ENCODE measurements at places on chromosomes 1 and 21.

DNA sequence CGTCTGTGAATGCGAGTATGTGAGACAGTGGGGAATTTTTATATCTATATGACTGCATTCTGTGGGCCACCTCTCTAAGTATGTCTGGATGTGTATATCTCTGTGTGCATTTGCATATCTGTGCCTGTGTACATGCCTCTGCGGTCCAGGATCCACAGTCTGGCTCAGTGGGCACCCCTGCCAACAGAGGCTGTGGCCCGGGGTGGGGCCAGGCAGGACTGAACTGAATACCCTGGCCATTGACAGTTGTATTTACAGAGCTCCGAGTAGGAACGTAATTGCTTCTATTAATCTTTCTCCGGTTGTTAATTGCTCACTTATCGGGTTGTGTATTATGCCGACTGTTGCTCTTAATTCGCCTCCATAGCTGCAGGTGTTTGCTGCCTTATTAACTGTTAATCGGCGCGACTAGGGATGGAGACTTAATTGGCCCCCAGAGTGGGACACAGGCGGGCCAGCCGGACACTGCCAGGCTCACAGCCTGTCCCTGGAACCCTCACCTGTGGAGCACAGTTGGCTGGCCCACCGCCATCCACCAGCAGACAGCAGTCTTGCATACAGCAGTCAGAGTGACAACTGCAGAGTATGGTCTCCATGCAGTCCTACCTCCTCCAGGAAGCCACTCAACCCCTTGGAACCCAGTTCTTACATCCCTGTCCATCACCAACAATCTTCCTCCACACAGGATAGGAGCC lies 22.4 kb upstream of the ADGRB2 start:
- no peak for DNase-seq

GRCh38 chr1:5220821-5221220 lies 566.4 kb downstream of the AJAP1 start:
- no peak for DNase-seq

GRCh38 chr1:77590651-77591050 lies 91.8 kb downstream of the ZZZ3 start:
- DNase-seq = no peak

GRCh38 chr21:36803816-36804439 lies 105.0 kb downstream of the SIM2 start:
- no peak for DNase-seq

DNA sequence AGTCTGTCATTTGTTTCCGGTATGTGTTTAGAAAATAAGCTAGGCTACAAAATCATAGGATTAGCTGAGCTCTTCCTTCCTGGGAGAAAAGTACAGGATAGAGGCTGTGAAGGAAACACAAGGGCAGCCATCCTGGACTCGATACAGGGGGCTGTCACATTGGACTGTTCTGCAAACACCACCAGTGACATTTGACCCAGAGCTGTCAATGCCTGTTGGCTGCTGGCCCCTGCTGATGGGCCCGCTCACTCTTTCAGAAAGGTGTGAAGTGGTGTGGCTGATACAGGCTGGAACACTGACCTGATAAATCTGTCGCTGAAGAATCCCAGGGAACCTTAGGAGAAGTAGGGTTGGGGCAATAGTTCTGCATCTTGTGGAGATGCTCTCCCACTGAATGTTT lies 183.1 kb downstream of the RHOU start:
- DNase-seq = no peak

DNA sequence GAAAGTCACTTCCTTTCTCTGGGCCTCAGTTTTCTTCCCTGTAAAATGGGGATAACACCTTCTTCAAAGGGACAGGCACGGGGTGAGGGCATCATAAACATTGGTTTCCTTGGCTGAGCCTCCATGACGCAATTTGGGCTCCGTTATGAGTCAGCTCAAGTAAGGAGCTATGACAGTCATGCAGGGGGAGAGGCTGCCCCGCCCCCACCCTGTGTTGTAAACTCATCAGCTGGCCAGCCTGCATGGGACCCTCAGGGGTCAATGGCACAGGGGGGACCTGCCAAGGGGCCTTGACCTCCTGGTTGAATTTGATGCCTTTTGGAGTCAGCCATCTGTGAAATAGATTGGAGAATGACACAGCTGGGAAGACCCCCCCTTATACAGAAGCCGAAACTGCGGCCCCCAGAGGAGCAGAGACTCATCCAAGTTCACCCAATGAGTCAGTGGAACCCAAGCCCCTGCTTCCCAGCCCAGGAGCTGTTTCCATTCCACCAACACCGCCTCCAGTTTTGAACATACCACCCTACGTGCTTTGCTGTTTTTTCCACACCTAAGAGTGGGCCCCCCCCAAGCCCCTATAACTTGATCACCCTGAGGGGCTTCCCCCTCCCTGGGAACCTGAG lies 36.8 kb upstream of the RUNX3 start:
- DNase-seq = peak; percentile 90

DNA sequence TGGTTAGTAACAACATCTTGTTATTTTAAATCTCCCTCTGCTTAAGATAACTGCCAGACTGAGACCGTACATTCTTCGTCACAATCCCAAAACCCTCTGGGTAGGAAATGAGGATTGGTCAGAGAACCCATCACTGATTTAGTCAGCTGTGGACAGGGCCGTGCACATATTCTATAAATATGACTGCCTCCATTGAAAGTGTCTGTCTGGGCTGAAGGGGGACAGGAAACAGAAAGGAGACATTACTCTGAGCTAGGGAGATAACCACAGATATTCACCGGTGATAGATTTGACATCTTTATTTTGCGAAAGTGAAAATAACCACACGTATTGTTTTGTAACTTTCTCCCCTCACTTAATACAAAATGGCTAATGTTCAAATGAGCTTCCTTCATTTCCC lies 36.9 kb upstream of the ST6GALNAC5 start:
- no peak for DNase-seq

- no peak for DNase-seq
These were observed 856 bp downstream of the FDPS start for GRCh38 chr1:155309423-155310021.

- no peak for DNase-seq
These were observed 37.9 kb downstream of the HLX start for GRCh38 chr1:220917101-220917500.

DNA sequence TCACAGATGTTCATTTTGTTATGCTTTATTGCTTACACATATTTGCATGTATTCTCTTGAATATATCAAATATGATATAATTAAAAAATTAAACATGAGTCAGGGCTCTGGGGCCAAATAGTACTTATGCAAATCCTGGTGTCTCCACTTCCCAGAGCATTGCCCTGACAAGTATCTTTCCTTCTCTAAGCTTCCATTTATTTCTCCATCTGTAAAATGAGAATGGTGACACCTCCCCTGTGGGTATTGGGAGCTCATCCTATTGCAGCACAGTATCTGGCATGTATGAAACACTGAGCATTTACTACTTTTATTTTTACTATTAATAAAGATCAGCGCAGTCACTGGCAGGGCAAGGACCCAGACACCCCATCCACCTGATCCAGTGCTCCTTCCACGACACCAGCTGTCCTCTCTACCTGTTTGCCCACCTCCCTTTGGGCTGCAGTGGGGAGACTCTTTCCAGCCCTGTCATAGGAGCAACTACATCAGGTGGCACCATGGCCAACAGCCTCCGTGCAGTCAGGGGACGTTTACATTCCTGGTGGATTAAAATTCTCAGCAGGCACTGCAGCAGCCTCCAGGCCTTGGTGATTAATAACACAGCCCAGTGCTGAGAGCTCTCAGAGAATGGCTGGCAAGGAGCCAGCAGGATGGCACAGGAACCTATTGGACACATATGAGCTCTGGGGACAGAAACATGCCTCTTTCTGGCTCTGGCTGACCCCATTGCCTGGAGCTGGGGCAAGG lies 113.0 kb downstream of the DMRTB1 start:
- no peak for DNase-seq

DNA sequence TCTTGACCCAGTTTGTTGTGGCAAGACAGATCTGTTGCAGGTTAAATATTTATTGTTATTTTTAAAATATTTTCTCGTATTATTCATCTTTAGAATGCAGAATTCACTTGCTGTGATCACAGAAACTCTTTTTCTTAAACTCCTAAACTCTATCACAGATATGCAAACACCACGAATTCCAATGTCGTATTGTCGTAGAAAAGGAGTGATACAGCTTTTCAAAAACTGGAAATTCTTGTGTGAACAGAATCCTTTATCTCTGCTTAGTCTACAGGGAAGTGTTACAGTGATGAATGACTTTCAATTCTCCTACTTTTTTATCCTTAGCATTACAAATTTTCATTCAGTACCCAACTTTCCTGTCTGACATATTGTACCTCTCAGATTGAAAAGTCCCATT lies 1329.5 kb upstream of the B3GALT2 start:
- DNase-seq = no peak

DNA sequence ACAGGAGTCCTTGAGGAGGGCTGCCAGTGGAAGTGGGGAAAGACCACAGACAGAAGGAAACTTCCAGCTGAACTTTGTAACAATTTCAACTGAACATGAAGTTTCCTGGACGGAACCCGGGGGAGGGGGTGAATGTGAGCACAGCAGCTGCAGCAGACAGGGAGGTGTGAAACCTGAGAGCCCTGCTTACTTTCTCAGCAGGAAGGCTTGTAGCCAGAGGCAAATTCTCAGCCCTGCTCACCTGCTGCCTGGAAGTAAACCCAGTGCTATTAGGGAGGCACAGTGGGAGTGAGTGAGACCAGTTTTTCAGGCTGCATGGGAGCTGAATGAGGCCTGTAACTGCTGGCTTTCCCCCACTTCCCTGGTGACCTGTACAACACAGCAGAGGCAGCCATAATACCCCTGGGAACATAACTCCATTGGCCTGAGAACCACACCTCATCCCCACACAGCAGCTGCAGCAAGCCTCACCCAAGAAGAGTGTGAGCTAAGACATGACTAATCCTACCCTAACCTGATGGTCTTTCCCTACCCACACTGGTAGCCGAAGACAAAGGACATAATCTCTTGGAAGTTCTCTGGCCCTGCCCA lies 9.6 kb upstream of the SPRR2F start:
- DNase-seq = no peak

- no peak for DNase-seq
These were observed 172.6 kb upstream of the ADAMTS5 start for GRCh38 chr21:27139526-27139925.

- no peak for DNase-seq
These were observed 118.1 kb downstream of the CACNA1E start for GRCh38 chr1:181601186-181601950.

GRCh38 chr1:15081102-15081501 lies 72.4 kb upstream of the TMEM51 start:
- no peak for DNase-seq

- DNase-seq = no peak
These were observed 5.7 kb downstream of the DCST1 start for GRCh38 chr1:155039308-155039669.

DNA sequence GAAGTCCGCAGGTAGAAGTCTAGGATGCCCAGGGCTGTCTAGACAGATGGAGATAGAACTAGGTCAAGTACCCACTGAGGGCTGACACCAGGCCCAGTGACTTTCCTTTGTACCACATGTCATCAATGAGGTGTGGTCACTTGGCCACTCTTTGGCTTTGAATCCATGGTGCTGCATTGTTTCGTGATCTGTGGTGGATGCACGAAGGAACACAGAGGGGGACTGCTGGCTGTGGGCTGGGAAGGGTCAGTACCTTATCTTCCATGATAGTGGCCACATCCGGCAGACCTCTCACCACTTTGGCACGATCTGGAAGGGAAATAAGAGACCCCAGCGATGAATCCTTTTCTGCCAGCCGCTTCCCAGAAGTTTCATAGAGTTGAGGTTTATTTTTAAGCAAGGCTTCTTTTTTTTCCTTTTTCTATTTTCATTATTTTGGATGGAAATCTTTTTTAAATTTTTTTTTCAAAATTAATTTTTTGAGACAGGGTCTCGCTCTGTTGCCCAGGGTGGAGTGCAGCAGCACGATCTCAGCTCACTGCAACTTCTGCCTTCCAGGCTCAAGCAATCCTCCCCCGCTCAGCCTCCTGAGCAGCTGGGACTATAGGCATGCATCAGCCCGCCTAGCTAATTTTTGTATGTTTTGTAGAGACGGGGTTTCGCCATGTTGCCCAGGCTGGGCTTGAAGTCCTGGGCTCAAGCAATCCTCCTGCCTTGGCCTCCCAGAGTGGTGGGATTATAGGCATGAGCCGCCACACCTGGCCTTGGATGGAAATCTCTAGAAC lies 53.1 kb downstream of the MYOM3 start:
- DNase-seq = no peak

- no peak for DNase-seq
These were observed 15.8 kb downstream of the RGS8 start for GRCh38 chr1:182668521-182669054.

DNA sequence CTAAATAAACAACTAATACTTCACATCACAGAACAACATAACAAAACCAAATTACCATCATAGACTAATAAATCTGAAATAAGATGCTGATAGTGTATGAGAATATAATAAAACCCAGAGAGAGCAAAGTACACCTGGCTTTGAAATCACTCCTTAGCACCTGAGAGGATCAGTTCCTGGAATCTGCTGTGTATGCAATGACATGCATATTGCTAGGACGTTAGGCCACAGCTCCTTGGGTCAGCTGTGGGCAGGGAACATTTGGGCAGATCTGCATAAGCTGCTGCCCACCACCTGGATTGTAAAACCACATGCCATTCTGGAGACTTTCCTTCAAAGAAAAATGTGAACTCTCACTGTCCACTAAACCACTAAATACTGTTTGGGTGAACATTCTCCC lies 81.1 kb downstream of the NR5A2 start:
- DNase-seq = no peak

- DNase-seq = no peak
These were observed 2.9 kb downstream of the MTARC1 start for GRCh38 chr1:220789532-220790147.

DNA sequence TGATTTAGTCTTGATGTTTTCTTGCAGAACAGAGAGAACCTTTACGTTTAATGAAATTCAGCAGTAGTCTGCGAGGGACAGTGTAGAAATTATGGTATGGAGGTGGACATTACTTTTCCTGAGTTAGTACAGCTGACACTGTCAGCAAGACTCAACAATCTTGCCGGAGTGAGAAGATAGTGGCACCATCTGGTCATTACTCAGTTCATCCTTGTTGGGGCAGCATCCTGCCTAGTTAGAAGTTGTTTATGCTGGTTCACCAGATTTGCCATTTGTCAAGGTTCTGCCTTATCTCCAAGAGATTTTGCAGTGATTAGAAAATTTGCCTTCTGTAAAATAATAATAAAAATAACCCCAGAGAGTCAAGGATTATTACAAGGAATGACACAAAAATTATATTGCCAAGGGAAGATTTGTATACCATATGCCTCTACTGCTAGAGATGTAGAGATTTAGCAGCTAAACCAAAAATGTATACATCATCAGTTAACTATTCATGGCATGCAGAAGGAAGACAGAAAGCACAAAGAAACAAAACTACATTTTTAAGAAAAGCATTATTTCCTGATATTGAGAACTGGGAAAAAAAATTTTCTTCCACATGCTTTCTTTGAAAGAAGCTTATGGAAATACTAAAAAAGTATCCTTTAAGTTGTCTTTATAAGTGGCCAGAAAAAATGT lies 1967.4 kb downstream of the NCAM2 start:
- DNase-seq = no peak

DNA sequence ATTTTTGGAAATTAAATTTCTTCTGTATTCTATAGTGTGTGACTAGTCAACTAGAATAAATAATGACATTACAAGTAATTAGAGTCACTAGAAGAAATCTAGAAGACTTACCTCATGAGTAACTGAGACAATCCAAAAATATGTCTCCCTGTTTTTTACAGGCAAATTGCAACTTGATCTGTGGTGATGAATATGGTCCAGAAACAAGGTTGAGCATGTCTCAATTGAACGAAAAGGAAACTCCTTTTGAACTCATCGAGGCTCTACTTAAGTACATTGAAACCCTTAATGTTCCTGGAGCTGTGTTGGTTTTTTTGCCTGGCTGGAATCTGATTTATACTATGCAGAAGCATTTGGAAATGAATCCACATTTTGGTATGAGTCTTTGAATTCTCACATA lies 36.7 kb downstream of the DHX9 start:
- no peak for DNase-seq

Data from activated CD8-positive, alpha-beta T cell treated with anti-CD3 and anti-CD28 coated beads, Interleukin-2, amount 10 ng/mL, durations not matched to agents 7 days and 5 days (primary cell).